Suppressor macrophage (primary cell): ENCODE measurements at places on chromosomes 2 and 18.

GRCh38 chr2:101559551-101559950, 84.6 kb upstream of the RFX8 start:
- no peak for DNase-seq

DNA sequence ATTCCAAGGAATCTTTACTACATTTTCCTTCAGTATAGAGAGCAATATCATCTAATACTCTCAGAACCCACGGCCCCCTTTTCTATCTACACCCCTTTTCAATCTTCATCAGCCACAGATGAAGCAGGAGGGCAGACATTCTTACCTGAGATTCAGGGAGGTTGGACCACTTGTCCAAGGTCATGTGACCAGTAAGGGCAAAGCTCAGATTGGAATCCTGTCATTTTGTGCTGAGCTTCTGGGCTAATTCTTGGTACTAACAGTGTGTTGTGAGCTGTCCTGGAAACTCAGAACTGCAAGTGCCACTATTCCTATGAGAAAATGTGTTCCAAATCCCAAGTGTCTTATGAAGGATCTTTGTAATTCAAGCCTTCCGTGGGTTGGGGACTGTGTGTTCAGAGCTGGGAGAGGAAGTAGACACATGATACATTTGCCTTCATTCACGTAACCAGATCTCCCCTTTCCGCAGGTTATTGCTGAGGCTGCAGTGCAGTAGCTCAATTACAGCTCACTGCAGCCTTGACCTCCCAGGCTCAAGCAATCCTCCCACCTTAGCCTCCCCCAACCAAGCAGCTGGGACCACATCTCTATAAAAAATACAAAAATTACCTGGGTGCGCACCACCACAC, 3.3 kb downstream of the CHRNA1 start:
- peak; percentile 30 for DNase-seq

DNA sequence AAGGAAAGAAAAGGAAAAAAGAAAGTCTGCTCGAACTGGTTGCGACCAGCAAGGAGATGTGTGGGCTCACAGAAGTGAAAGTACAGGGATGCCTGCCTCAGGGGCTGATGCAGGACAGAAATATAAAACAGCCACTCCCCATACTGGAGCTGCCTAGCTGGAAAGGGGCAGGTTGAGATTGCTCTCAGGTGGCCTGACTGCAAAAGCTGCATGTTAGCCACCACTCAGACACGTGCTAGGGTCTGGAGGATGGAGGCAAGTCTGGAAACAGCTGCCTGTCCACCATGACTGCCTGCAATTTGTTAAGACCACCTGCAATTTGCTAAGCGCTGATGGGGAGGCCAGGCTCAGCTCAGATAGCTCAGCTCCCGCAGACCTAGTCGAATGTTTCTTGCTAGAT, 17.9 kb downstream of the B3GNT7 start:
- no peak for DNase-seq

DNA sequence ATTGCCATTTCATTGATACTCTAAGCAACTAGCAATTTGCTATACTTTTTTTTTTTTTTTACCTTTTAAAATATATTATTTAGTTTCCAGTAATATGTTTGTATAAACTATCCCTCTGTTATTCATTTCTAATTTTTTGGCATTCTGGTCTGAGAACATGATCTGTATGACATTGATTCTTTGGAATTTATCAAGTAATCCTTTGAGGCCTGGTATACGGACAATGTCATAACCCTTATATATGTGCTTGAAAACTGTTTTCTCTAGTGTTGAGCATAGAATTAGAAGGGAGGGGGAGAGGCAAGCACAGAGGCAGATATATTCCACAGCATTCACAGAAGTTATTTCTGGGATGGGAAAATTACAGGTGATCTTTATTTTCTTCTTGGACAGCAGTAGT, 48.2 kb upstream of the POLE4 start:
- no peak for DNase-seq

DNA sequence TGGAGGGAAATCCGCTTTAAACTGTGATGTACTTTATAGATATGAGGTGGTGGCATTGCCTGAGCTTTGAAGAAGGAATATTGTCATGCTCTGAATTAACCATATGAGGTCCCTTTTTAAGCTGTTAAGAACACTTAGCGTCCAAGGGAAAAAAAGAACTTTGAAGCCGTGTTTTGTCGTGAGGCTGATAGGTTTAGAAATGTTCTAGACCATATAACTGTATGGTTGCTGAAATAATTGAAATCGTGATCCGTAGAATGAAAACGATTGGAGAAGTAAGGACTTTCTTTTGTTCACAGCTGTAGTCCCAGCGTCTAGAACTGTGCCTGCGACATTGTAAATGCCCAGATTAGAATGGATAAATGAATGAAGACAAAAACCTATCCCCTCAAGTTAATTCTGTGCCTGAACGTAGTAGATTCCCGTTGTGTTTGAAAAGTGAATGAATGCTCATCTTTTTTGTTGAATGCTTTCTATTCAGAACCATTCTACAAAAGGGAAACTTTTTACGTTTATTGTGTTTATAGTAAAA, 1.5 kb downstream of the SMCHD1 start:
- no peak for DNase-seq

GRCh38 chr2:1515073-1515430, 101.8 kb downstream of the TPO start:
- no peak for DNase-seq

DNA sequence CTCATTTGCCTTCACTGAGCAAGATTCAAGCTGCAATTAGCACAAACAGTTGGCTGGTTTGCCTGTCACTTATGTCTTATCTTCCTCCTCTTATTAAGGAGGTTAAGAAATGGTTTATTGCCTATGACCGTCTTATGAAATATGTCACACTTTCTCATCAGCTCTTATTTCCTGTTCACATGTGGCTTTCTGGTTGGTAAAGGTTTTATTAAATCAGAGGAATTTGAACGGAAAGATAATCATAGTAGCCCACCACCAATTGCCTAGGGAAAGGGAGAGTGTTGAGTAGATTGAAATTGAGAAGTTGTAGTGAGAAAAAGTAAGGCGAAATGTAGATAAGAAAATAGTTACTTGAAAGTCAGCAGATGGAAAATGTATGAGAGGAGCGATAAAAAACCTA, 4.2 kb upstream of the IL1R1 start:
- DNase-seq: peak; percentile 49

GRCh38 chr2:120855855-120856405, 120.3 kb downstream of the GLI2 start:
- DNase-seq: no peak

DNA sequence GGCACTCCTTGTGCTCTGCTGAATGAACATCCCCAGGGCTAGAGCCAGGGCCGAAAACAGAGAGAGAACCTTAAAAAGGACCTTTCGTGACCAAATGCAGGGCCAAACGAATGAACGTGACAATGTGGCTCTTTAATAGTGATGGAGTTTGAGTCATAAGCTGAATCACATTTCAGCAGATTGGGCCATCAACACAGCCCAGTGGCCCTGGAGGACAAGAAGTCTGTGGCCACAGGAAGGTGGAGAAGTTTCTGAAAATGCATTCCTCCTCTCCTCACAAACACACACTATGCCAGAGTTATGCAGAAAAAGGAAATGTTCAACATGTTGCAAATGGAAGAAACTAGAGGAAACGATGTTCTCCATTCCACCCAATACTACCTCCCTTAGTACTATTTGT, 415.8 kb downstream of the HRH4 start:
- no peak for DNase-seq

GRCh38 chr2:154452906-154453493, 245.5 kb upstream of the KCNJ3 start:
- DNase-seq: no peak

DNA sequence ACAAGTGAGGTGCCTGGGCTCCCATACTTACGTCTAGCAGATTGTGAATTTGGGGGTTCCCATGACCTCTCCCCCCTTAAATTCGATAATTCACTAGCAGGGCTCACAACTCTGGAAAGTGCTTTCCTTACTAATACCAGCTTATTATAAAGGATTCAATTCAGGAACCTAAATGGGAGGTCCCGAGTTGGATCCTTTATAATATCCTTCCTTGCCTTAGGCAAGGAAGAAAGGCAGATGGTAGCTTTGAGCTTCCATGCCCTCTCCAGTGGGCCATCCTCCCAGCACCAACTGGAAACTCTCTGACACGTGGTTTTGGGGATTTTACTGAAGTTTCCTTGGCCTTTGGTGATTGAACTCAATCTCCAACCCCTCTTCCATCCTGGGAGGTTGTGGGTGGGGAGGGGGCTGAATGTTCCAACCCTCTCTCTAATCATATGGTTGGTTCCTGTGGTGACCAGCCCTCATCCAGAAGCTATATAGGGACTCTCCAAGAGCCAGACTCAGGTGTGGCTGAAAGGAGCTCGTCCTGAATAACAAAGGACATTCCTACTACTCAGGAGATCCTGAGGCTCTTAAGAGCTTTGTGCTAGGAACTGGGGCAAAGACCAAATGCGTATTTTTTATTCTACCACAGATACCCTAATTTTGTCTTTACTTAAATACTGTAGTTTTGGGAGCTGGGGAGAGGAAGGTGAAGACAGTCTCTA, 62.2 kb downstream of the HAUS1 start:
- no peak for DNase-seq

DNA sequence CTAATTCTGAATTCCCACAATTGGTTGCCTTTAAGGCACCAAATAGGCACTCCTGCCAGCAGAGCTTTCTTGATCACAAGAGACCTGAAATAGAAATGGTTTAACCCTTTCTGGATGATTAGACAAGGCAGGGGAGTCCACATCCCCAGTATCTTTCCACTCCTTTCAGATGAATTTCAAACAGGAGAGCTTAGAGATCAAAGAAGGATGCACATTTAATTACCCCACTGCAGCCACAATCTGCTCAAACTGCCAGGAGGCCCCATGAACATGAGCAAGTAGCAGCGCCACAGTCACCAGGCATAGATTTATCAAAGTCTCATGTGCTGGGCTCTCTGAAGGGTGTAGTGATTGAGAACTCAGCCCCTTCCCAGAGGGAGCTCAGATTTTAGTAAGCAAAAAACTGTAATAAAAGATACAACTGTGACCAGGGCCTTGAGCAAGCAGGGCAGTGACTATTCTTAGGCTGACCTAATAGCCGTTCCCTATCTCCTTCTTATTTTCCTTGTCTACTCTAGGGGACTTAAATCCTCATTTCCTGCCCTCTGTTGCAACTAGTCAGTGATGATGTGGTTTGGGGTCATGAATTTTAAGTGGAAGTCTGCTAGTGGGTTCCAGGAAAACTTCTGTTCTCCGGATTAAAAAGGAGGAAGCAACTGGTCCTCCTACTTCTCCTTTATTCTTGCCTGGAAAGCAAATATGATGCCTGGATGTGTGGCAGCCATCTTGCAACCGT, 53.7 kb downstream of the SLC4A3 start:
- DNase-seq: peak; percentile 24

DNA sequence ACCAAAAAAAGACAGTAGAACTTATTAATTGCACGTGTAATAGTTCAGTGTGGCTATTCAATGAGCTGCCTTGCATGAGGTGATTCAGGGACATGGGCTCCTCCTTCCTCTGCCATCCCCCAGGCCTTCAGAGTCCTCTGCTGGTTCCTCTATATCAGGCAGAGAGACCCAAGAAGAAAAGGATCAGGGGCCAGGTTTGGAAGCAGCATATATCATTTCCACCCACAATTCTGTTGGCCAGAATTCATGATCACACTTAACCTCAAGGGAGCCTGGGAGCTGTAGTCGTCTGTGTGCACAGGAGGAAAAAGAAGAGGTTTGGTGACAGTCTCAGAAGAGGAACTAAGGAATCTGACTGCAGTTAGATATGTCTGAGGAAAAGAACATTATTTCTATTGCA, 114.0 kb upstream of the GLS start:
- peak; percentile 54 for DNase-seq

DNA sequence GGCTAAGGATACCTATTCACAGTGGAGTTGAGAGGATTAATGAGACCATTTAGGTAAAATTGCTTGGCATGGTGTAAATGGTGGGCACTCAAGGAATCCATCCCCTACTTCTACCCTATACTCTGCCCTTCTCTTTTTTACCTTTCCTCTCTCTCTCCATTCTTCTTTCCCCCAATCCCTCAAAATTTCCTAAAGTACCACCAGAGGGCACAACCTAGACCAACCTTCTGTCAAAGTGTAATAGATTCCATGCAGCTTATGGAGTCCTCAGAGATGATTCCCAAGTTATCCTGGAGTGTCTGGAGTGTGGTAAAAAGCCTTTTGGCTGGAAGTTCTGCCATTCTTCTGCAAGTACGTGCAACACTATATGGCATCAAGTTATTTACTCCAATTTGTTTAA, 33.0 kb upstream of the CCDC195 start:
- DNase-seq: no peak

DNA sequence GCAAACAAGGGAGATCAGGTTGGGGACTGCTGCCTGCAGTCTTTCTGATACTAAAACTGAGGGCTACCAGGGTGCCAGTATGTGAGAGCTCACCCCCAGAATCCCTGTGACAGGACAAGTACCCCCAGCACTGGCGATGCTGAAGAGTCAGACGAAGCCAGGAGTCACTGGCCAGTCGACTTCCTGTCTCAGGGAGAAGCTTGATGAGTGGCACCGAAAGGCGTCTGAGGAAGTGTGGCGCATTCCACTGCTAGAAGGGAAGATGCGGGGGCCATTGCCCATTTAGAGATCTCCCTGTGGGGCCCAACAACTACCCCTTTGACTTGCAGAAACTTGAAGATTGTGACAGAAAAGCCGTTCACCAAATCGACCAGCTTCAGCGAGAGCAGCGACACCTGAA, 22.0 kb downstream of the MXD1 start:
- DNase-seq: peak; percentile 59

DNA sequence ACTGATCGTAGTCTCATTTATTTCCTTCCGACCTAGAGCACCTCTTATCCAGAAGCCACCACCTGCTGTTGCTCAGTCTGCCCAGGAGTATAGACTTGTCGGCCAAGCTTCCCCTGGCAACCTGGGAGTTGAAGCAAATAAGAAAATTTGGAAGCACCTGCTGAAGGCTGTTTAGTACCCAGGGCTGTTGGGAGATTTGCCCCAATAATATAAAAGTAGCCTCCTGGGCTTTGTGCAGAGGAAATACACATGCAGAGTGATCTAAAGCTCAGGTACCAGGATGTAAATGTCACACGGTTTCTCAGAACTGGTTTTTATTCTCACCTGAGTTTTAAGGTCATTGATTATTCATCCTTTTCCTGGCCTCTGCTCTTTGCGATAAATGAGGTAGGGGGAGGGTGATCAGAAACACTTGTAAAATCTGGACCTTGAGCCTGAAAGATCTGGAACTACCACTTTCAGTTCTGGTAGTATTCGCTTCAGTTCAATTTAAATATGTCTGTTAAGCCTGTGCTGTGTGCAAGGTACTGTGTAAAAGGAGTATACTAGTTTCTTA, 789 bp upstream of the COX7A2L start:
- no peak for DNase-seq

- no peak for DNase-seq
Observed at GRCh38 chr18:7873316-7873715, 306.2 kb downstream of the PTPRM start.

GRCh38 chr2:37388074-37388473, 43.6 kb downstream of the QPCT start:
- no peak for DNase-seq

- DNase-seq: no peak
Observed at GRCh38 chr2:9808334-9809063, 34.8 kb upstream of the TAF1B start.

DNA sequence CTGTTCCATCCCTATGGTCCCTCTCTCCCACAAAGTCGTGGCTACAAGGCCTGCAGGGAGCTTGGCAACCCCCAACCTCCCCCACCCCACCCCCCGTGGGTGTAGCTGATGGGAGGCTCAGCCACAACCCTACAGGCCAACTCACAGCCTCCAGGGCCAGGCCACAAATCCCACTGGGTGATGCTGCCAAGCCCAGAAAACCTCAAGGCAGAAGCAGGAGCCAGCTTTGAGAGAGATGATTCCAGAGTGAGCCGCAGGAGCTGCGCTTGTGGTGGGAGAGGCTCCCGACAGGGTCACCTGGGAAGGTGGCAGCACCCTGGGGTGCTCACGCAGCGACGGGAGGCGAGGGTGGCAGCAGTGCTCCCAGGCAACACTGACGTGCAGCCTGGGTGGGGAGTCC, 44.8 kb downstream of the ADCY3 start:
- DNase-seq: no peak
